ENCODE measurements at places on chromosomes 2 and 18.

DNA sequence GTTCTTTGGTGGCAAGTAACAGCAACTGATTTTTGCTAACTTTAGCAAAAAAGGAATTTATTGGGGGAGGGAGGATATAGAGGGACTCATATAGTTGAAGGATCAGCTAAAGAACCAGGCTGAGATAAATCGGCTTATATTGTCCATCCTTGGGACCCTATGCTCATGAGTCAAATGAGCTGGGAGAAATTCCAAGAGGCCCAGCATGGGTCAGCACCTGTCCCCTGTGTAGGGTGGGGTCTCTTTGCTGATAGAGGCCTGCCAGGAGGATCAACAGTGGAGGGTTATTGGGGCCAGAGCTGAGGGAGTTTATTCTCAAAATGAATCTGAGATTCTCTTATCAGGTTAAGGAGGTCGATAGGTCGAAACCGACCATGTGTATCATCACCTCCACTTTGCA, 97.2 kb downstream of the VAPA start:
- DNase-seq, result no peak

DNA sequence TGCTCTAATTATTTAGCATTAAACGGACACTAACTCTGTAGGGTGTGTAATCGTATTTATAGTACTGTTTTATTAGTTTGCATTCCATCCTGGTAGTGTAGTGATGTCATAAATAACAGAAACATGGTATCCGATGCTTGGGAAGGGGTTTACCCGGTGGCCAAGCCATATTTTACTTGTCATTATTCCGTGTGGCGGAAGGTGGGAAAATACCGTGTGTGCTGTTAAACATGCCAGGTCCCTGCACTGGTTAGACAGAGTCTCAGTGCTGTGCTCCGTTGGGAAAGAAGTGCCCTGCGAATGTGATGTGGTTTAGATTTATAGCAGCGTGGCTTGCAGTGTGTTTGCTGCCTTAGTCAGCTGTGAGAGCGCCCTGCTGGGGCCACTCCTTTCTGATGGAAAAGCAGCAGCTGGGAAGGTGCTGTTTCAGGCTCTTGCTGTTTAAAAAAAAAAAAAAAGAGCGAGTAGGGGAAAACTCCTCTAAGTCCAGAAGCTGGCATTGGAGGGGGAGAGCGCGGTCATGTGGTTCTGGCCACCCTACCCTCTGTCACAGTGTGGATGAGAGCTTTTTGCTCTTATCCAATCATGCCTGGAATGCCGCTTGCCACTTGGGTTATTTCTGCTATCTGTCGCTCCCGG, 211.0 kb downstream of the NEDD4L start:
- DNase-seq, result no peak

DNA sequence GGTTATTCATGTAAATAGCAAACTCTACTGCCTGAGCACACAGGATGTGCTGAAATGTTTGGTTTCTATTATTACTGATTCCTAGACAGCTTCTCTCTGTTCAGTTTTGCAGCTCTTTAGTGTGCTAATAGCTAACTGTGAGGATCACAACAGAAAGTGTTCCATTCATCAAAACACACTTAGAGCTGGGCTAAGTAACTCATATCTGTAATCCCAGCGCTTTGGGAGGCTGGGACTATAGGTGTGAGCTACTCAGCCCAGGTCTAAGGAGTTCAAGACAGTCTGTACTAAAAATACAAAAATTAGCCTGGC, 63.2 kb downstream of the MOGAT1 start:
- no peak for DNase-seq

DNA sequence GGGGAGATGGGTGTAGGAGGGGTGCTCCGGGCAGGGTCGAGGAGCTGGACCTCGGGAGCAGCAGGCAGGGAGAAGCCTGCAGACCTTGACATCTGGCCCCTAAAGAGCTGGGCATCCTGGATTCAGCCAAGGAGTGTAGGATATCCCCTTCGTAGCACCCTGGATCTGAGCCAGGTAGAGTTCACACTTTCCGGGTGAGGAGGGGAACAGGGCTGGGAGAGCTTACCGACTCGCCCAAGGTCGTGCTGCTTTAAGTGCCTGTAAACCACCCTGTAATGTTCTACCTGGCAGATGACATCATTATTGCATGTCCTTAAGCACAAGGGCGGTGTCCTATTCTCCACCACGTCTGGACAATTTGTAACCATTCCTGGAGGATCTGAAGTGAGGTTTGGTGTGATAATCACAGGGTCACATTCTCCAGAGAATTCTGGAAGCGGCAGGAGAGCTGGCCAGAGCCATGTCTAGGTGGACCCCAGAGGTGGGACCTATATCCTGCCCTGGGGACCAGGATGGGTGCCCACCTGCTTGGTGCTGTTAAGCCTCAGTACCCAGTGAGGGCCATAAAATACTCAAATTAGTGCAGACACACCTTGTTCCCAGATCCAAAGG, 14.6 kb downstream of the ITM2C start:
- DNase-seq, result no peak

DNA sequence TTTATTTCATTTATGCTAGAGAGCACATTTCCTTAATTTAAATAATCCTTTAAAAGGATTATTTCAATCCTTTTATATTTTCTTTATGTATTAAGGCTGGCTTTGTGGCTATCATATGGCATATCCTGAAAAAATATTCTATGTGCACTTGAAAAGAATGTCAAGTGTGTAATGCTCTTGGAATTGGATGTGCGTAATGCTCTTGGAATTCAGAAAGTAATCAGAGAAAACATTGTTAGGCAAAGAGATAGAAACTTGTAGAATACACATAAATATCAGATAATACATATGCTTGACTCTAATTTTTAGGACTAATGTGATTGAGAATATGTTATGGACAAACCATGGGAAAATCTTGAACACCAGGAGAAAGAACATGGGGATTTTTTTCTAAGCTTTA, 197.5 kb upstream of the COL3A1 start:
- DNase-seq, result peak; percentile 88

All from cardiac fibroblast (primary cell).